Jurkat, Clone E6-1 (cell line): ENCODE measurements at places on chromosomes 6 and 20.

DNA sequence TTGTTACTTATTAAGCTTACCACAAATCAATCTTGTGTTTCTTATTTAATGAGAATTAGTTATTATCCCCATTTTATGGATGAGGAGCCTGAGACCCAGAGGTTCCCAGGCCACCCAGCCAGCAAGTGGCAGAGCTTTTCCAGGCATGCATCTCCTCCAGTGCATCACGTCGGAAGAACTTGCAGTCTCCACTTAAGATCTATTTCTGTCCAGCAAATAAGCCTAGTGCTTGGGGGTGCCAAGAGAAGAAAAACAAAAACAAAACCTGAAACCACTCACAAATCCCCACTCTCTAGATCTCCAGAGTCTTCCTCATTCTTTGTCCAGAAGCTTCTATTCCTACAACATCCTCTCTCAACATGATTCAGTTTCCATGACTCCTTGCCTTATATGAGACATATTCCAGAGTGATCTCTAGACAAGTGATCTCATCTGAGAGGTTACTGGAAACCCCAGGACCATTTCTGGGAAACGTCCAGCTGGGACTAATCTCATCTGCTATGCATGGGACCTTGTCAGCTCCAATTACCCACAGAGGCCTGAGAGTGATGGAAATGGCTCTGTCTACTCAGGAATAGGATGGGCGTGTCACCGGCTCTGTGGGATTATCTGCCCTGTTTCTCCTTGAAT lies 4.1 kb downstream of the GUCA1B start:
- no peak for DNase-seq

DNA sequence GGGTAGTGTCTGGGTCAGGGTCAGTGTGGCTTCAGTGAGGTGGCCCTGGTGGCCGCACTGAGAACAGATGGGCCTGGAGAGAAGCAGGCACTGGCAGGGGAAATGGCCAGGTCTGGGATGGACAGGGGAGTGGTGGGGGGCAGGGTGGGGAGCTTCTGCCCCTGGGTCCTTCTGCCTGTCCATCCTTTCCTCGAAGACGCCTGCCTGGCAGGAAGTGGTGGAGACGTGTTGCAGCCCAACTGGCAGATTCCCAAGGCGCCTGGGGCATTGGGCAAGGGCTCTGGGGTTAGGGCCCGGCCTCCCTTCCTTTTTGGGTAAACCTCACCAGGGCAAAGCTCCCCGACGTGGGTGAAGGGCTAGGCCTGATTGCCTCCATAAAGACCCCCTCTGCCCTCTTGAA lies 10.4 kb downstream of the SRC start:
- no peak for DNase-seq

- DNase-seq = no peak
Measured at GRCh38 chr20:46559685-46560440, 9.4 kb upstream of the OCSTAMP start.

- peak; percentile 12 for DNase-seq
Measured at GRCh38 chr6:158087224-158087867, 80.7 kb downstream of the SERAC1 start.

GRCh38 chr6:12653486-12653885 lies 63.1 kb upstream of the PHACTR1 start:
- DNase-seq = peak; percentile 87

GRCh38 chr6:159042003-159042825 lies 2.6 kb downstream of the TAGAP start:
- DNase-seq = peak; percentile 74

DNA sequence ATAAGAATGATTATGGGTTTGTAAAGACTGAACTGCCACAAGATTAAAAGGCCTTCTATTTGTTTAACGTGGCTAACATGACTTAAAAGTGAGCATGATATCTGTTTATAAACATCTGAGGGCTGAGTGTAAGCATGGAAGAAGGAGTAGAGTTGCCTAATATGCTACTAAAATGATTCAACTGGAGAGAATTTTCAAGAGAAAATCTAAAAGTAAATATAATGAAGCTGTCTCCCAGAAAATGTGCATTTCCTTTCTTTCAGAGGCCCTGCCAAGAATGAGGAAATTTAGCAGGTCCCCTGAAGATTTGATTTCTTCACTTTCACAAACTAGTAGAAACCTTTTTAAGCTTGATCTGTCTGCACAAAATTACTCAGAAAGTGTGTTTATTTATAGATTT lies 4.2 kb upstream of the EYA4 start:
- no peak for DNase-seq

GRCh38 chr20:34573541-34574300 lies 15.2 kb downstream of the MAP1LC3A start:
- no peak for DNase-seq

- DNase-seq = no peak
Measured at GRCh38 chr20:48054051-48054450, 268.8 kb upstream of the SULF2 start.

GRCh38 chr6:79538106-79538971 lies 1.1 kb upstream of the LCA5 start:
- no peak for DNase-seq

DNA sequence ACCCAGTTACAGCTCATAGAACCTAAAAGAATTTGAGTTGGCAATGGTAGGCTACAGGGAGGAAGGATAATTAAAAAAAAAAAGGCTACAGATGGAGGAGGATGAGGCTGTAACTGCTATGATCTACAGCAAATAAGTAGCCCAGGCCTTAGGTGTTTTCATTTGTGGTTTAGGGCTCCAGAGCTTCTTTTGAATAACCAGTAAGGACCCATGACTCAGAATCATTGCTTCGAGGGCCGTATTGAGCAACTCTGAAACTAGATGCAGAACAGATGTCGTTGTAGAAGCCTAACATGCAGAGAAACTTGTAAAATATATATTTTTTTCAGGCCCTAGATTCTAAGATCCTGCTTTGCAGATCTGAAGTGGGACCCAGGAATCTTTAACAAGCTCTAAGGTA lies 19.0 kb upstream of the ASIP start:
- no peak for DNase-seq

- no peak for DNase-seq
Measured at GRCh38 chr6:31154436-31154835, 3.2 kb downstream of the CCHCR1 start.

DNA sequence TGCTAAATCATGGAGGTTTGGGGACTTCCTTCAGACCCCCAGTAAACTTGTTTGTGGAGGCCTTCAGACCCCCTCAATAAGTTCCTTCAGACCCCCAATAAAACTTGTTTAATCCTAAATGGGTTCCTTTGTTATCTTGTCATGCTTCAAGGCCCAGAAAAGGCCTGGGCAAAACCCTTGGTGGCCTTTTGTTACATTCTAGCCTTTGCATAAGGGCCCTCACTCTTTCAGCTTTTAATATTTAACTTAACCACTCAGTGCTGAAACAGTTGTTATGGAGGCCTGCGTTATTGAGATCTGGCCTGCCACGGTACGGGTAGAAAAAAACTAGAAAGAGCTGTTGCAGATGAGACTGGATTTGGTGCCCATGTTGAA lies 4.3 kb upstream of the DYNLRB1 start:
- DNase-seq = no peak

GRCh38 chr6:21099338-21100314 lies 493.9 kb upstream of the SOX4 start:
- DNase-seq = peak; percentile 46

DNA sequence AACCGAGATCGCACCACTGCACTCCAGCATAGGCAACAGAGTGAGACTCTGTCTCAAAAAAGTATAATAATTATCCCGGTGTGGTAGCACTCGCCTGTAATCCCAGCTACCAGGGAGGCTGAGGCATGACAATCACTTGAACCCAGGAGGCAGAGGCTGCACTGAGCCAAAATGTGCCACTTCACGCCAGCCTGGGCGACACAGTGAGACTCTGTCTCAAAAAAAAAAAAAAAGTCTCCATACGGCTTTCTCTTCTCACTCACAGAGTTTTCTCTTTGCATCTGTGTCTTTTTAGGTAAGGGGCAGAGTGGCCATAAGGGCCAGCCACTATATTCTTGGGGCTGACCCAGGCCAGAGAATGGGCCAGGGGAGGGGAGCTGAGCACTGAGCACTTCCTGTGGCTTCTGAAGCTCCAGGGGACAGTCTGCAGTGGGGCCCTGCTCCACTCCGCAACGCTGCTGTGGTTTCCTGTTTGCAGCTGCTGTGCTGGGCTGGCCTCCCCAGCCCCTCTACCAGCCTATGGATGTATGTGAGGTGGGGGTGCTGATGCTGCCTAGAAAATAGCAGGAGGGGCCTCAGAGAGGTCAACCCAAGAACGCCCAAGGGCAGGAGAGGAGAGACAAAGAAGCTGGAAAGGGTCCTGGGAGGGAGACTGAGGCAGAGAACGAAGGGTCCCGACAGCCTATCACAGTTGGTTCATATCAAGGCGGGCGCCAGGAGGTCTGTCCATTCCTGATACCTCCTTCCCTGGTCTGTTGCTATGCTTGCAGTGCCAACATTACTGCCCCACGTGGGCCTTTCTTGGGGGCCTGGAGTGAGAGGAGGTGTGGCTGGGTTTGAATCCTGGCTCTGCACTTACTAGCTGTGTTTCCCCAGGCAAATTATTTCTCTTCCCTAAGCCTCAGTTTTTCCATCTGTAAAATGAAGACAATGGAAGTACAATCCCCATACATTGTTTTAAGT lies 16.0 kb downstream of the SLA2 start:
- DNase-seq = peak; percentile 62

- DNase-seq = no peak
Measured at GRCh38 chr20:53933232-53933846, 137.1 kb downstream of the BCAS1 start.

DNA sequence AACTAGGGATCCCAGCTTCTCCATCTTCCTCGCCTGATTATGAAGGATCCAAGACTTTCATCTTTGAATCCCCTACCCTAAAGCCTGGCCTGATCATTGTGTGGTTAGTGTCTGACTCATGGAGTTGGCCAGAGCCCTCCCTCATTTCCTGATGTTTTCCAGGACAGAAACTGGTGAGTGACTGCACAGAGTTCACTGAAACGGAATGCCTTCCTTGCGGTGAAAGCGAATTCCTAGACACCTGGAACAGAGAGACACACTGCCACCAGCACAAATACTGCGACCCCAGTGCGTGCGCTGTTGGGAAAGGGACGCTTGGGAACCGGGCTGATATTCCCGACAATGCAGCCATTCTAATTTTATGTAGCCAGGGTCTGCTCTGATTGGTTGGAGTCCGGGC lies 4.0 kb downstream of the CD40 start:
- no peak for DNase-seq

GRCh38 chr6:17688481-17688880 lies 18.2 kb downstream of the NUP153 start:
- no peak for DNase-seq

GRCh38 chr6:136969433-136969832 lies 47.3 kb downstream of the SLC35D3 start:
- DNase-seq = no peak

- DNase-seq = no peak
Measured at GRCh38 chr20:51750037-51750769, 18.0 kb downstream of the ATP9A start.

DNA sequence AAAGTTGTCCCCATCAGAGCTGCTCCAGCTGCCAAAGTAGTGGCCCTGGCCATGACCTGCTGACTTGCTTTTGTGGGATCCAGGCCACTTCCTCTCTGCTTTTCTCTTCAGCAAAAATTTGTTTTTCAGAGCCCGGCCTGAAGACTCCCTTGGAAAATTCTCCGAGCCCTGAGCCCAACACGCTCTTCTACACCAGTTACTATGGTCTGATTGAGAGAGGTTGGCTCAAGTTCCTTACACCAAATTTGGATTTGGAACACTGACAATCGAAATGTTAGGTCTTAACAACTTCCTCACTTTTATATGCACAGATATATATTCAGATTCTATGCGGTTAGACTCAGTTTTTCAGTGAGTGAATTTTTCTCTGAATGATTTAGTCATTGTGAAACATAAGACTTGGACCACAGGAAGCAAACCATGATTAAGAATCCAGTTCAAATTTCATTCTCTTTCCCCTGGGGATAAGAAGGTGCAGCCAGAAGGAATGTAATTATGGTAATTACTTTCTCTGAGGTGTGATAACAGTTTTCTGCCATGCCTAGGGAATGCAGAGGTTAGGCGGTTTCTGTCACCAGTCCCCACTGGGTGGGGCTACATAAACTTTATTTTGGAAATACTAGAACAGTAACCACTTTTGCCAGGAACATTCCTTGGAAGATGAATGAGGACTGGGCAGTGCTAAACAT lies 365.2 kb downstream of the SYNE1 start:
- DNase-seq = no peak
